Tibial artery (tissue), 4 donors: ENCODE measurements at places on chromosomes 3 and 15.

DNA sequence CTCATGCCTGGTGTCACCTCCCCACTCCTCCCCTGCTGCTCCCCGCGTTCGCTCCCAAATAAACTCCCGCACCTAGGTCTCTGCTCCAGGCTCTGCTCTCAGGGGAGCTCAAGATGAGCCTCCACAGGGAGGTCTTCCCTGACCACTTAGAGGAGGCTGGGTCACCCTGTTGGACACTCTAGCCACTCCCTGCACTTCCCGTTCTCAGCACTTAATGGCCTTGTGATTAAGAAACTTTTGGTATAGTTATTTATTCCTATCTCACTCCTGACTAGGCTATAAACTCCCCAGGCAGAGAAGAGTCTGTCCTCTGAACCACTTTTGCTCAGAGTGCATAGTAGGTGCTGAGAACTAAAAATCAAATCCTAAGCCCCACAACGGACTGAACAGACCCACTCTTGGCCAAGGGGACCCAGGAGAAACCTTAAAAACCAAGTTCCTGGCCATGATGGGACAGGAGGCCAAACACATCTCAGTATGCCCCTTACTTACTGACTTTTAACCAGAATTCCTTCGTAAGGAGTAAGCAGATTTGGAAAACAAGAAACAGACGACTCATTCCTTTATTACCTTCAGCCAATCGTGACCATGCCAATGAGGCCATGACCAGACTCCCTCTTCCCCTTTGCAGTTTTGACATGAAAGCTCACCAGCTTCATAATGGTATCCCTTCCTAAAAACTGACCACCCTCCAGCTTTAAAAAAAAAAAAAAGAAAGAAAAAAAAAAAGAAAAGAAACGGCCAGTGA lies 69.0 kb upstream of the HRH1 start:
- no peak for DNase-seq

DNA sequence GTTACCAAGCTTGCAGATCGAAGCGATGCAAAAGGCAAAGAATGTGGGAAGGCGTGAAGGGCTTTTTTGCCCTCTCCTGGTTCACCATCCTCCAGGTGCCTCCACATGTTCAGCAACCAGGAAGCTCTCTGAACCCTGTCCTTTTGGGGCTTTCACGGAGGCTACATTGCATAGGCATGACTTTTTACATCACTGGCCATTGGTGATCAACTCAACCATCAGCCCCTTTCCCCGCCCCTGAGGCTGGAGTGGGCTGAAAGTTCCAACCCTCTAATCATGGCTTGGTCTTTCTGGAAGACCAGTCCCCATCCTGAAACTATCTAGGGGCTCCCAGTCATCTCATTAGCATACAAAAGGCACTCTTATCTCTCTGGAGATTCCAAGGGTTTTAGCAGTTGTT lies 52.6 kb downstream of the UACA start:
- no peak for DNase-seq

DNA sequence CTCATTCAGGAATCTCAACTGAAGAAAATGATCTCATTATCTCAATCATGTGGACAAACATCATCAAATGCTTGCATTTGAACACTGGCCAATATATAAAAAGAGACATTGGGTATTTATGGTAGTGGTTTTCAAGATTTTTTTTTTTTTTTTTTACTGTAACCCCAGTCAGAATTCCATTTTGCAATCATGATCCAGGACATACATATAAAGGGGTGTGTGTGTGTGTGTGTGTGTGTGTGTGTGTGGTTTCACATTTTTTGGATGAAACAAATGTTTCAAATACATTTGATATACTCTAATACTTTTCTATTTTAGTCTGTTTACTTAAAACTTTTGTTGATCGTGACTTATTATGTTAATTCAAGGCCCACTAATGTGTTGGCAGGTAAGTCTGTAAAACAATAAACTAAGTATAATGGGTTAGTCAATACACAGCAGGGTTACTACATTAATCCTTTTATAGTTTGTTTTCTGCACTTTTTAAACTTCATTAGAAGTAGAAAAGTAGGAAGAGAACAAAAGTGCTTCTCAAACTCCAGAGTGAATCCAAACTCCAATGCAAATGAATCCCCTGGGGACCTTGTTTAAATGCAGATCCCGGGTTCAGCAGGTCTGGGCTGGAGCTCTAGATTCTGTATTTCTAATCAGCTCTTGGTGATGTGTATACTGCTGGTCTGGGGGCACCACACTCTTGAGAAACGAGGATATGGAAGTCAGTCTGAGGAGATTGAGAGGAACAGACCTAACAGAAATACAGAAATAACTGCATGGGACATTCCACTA lies 17.6 kb downstream of the THRB start:
- DNase-seq = no peak

- DNase-seq = no peak
Observed at GRCh38 chr3:185089343-185089742, 63.5 kb downstream of the C3orf70 start.

GRCh38 chr3:169663951-169664820 lies 674 bp upstream of the MECOM start:
- no peak for DNase-seq

- DNase-seq = no peak
Observed at GRCh38 chr15:48862705-48863104, 15.2 kb upstream of the EID1 start.

DNA sequence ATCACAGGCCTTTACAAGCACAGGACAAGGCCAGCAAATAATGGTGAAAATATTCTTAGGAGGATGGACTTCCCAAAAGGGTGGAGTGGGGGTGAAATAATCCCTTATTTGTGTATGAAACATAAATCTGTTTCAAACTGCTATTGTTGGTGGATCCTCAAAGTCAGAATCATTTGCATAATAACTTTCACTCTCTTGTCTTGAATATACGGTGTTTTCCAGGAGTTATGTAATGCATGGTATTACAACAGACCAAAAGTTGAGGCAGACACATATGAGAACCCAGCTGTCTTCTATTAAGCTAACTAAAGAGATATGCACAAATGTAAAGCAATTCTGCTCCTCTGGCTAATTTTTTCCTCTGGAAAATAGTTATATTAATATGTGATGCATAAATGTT lies 57.7 kb downstream of the PRTG start:
- no peak for DNase-seq

DNA sequence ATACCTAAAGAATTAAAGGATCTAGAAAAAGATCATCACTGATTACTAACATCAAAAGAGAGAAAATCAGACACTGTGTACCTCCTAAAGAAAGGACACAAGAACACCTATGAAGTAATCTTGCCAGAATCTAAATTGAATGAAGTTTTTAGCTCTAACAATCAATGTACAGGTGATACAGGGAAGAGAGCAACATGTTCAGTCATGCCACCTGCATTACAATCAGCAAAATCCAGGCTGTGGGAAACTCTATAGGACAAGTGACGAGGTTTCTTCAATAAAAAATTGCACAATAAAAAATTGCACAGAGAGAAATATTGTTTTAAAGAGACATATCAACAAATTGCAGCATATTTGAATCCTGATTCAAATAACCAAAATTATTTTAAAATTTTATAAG lies 93.3 kb downstream of the SEMA5B start:
- no peak for DNase-seq

DNA sequence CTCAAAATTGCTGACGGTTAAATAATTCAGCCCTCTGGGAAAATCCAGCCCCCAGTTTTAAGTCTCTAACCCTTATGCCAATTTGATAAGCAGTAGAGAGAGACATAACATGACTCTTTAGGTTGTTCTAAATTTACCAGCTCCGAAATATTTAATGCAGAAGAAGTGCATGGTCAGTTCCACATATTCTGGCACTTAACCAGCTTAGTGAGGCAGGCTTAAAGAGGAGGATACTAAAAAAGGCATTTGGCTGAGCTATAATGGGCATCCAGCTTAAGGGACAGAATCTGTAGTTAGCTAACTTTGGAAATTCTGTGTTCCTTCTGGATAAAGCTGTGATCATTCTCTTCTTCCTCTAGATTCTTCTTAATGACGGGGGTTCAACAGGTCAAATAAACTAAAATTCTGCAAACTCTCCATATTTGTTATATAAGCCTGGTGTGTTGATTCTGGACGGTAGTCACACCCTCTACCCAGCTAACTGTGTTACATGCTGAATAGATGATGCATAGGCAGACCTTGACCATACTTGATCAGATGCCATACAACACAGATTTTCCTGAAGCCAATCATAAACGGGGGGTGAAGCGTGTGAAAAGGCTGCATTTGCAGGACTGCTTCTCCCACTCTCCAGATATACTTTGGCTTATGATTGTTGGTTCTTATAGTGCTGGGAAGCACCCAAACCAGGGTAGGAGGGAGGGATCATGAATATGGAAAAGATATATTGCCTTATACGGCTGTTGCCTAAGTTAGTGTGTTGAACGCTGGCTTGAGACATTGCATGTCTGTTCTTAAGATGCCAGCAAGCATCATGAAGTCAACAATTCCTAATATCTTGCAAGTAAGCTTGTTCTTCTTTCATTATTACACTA lies 118.4 kb downstream of the FGF12 start:
- no peak for DNase-seq

GRCh38 chr3:58375254-58375653 lies 42.6 kb downstream of the PXK start:
- no peak for DNase-seq
